ENCODE measurements at places on chromosomes 13 and 19.

DNA sequence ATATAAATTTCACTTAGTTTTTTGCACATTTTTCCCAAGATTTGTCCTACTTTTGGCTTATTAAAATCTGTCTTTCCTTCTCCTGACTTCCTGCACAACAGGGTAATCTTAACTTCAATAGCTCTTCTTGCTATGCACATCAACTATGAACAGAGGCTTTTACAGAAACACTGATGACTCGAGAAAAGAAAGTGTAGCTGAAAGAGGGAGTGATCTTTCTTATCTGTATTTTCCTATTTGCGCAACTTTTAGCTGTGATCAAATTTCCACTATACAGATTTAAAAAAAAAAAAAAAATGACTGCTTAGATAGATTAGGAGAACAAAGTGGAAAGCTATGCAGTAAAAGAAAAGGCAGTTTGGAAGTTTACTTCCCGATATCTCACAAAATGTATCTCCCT, 406.9 kb downstream of the LIG4 start:
- no peak for DNase-seq

DNA sequence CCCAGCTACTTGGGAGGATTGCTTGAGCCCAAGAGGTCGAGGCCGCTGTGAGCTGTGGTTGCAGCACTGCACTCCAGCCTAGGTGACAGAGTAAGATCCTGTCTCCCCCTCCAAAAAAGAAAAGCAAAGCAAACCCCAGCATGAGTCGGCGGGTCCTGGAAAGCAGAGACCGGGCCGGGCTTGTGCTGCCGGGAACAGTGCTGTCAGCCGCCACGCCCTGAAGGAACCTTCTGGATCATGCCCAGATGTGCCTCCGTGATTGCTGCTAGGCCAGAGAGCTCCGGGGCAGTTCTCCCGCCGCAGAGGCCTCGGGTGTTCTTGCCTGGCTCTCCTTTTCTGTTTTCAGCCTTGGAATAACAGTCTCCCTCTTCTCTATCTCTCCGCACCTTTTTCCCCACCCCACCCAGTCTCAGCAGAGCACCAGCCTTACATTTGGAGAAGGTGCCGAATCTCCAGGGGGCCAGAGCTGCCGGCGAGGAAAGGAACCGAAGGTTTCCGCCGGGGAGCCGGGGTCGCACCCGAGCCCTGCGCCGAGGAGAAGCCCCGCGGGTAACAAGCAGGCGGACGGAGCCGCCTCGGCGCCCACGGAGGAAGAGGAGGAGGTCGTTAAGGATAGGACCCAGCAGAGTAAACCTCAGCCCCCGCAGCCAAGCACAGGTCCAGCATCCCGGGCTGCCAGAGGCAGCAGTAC, 181.9 kb downstream of the STK24 start:
- DNase-seq = no peak

DNA sequence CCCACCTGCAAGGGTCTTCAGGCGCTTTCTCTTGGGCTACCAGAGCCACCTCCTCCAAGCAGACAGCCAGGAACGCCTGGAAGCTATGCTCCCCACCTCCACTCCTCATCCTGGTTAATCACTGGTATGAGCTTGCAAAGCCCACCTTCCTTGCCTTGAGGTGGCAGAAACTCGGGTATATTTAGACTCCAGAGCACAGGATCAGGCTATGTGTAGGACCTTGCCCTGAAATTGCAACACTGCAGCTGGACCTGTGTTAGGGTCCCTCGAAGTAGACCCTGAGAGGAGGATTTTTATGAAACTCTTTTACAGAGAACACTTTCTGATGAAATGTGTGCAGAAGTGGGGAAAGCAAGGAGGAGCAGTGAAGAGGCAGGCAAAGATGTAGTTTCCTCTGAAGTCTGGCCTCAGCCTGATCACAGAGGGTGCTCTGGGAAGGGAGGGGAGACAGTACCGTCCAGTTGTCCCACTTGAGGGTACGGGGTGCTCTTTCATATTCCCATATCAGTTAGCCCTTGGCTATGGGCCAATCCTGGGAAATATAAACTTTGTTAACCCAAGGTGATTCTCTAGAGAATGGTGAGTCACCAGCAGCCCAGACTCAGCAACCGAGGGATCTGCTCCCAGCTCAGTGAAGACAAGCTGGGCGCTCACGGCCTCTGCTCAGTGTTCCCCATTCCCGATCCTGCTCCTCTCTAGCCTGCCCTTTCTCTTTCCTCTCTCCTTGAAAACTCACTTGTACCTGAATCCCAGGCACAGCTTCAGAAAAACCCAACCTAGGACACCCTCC, 157.9 kb downstream of the UQCRFS1 start:
- no peak for DNase-seq

DNA sequence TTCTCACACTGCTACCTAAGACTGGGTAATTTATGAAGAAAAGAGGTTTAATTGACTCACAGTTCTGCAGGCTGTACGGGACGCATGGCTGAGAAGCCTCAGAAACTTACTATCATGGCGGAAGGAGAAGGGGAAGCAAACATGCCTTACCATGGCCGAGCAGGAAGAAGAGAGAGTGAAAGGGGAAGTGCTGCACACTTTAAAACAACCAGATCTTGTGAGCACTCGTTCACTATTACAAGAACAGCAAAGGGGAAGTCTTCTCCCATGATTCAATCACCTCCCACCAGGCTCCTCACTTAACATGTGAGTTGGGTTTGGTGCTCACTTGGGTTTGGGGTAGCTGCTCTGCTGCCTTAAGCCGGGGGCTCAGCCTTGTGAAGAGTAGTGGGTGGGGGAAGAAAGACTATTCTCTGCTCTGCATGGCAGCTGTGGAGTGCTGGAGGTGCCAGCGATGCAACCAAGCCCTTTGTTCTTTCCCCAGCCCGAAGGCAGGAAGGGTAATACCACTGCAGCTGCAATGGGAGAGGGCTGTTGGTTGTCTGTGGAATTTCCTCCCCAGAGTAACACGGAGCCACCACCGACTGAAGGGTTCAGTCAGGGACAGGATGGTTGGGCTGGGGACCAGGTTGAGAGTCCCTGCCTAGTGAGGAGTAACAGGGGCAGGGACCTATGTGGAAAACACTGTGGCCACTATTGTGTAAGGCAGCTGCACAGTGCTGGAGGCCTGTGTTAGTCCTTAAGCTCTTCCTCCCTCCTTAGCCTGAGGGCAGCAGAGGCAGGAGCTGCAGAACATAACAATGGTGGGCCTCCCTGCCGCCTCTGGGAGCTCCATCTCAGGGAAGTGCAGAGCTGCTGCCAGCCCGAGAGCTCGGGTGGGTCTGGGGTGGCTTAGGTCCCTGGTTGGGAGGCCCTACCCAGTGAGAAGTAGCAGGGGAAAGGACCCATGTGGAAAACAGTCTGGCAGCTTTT, 1262.5 kb downstream of the EFNB2 start:
- DNase-seq = no peak

DNA sequence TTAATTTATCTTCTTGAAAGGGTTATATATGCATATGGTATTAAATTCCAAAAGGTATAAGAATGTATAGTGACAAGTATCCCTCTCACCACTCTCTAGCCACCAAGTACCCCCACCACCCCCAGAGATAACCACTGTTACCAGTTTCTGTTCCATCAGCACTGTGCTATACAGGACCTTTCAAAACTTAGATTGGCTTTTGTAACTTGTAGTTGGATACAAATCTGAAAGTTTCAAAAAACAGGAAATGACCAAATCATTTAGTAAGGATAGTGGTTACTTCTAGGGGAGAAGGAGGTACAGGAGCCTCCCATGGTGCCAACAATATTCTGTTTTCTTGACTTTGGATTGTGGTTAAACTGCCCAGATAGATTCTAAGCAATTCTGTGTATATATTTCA, 56.7 kb downstream of the AKAP11 start:
- DNase-seq = no peak

DNA sequence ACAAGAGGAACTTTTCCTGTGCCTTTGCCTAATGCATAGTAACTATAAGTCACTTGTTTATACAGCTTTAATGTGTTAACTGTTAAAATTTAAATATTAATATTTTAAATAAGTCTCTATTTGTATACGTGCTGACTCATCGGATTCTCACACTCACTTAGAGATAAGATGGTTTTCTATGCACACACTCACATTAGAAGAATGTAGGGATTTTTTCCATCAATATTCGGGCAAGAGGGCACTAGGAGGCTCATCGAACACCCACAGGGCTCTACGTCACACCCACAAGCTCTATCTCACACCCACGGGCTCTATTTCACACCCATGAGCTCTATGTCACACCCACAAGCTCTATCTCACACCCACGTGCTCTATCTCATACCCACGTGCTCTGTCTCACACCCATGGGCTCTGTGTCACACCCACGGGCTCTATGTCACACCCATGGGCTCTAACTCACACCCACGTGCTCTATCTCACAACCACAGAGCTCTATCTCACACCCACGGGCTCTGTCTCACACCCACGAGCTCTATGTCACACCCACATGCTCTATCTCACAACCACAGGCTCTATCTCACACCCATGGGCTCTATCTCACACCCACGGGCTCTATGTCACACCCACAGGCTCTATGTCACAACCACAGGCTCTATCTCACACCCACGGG, 73.4 kb downstream of the COL4A2 start:
- no peak for DNase-seq

GRCh38 chr19:16599655-16600346, 27.6 kb upstream of the SLC35E1 start:
- DNase-seq = no peak

GRCh38 chr19:3873151-3873550, 4.3 kb upstream of the ZFR2 start:
- no peak for DNase-seq

DNA sequence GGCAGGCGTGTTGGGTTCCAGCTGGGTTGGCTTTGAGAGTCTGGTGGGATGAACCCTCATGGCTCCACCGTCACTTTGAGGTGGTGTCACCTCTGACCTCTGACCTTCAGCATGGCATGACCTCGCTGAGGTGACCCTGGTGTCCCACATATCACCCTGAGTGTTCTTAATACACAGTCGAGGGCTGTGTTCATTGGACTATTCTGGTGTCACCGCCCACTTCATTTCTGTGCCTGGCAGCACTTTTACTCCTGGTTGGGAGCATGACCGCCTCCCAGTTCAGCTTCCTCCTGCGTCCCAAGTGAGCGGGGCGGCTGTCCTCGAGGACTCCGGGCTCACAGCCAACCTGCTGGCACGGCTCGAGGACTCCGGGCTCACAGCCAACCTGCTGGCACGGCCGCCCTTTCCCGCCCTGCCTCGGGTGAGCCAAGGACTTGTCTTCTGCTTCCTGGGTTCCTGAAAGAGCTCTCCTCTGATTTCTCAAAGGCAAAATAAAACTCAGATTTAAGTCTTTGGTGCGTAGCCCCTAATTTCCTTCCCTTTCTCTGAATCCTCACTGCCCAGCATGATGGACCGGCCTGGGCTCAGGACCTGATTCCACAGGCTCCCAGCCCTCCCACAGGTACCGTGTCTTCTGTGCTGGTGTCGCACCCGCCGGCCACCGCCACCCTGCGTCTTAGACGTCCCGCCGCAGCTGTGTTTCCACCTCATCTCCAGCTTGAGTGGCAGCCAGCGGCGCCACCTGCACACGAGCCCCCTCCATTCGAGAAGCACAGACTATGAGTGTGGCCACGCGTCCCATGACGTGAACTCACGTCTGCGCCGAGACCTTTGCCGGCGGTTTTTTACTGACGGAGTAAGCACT, 10.4 kb downstream of the ATP4B start:
- DNase-seq = no peak

GRCh38 chr13:111434578-111435159, 114.2 kb downstream of the TEX29 start:
- DNase-seq = no peak

- no peak for DNase-seq
Measured at GRCh38 chr19:30593356-30593755, 221.2 kb downstream of the ZNF536 start.

GRCh38 chr13:31965361-31966066, 66.1 kb upstream of the FRY start:
- DNase-seq = no peak

GRCh38 chr19:3042621-3043267, 13.7 kb upstream of the TLE2 start:
- DNase-seq = no peak

- DNase-seq = no peak
Measured at GRCh38 chr19:42095142-42095813, 19.3 kb downstream of the ZNF574 start.

- DNase-seq = no peak
Measured at GRCh38 chr13:88068316-88068715, 397.1 kb downstream of the SLITRK5 start.

GRCh38 chr19:50039968-50040367, 14.2 kb downstream of the ZNF473 start:
- DNase-seq = no peak

- DNase-seq = no peak
Measured at GRCh38 chr13:99617474-99618255, 116.4 kb downstream of the TM9SF2 start.

GRCh38 chr13:36778083-36778671, 40.8 kb upstream of the RFXAP start:
- no peak for DNase-seq

- no peak for DNase-seq
Measured at GRCh38 chr19:47618771-47619170, 9.8 kb downstream of the BICRA start.

- no peak for DNase-seq
Measured at GRCh38 chr19:34393629-34394028, 10.6 kb upstream of the PDCD2L start.

- no peak for DNase-seq
Measured at GRCh38 chr19:375395-376110, 31.0 kb upstream of the MIER2 start.

GRCh38 chr13:102236830-102237229, 165.0 kb downstream of the FGF14 start:
- DNase-seq = no peak

DNA sequence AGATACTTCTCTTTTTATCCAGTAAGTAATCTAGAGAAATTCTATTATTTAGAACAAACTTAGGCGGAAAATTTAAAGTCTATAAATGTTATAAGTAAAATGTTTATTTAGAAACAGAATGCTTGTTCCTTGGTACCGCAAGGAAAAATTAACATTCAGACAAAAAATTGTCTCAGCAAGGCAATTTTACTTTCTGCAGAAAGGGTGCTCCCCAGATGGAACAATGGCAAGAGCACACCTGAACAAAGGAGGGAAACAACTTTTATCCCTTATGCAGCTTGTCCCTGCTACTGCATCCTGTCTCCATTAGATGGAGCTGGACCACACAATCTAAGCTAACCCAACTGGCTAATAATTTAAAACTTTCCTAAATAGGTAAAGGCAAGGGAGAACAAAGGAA, 6.5 kb upstream of the ZNF708 start:
- DNase-seq = no peak

DNA sequence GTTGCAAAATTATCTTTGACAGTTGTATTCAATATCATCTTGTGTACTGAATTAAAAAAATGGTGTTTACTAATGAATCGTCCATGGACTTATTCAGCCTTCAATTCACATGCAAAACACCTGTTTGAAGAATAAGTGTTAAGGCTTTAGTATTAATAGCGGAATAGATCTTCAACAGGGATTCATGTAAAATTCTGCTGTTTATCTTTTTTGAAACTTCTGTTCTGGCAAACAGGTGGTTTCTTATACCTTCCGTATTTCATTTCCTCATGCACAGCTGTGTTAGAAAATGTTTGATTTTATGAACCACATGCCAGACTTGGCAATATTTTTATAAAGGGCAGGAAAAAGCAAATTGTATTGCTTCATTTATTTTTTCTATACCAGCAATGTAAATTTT, 255.7 kb downstream of the DACH1 start:
- DNase-seq = no peak
